T1000 (cell line): ENCODE measurements at places on chromosomes 7 and 10.

- no peak for DNase-seq
These were observed 9.1 kb downstream of the SLC13A4 start for GRCh38 chr7:135718794-135719437.

DNA sequence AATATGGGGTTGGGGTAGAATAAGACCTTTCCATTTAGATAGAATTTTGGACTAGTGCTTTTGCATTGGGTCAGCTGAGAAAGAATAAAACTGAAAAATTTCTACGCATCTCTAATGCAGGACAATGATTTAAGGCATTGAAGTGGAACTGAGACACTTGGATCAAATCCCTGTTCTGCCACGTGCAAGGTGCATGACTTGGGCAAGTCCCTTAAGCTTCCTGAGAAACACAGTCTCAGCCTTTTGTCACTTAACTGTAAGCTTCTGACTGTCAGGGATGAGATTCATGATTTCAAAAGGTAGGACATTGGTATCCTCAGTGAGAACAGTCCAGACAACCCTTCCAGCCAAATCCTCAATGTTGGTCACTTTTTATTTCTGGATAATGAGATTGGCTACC is 59.2 kb downstream of the ENTPD1 start:
- no peak for DNase-seq

DNA sequence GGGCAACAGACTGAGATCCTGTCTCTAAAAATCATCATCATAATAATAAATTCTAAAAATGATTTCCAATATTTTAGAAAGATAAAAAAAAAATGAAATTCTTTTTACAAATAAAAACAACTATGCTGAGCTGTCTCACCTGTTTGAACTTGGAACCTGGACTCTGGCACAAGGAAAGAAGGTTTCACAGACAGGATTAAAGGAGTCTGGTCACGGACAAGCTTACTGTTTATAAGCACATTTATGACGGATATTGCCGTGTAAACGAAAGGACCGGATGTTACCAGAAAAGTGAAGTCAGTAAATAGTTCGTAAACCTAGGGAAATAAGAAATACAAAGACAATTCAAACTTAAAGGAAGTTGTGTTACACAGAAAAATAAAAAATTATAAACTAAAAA is 70.2 kb downstream of the KIAA1549 start:
- no peak for DNase-seq

- DNase-seq = no peak
These were observed 879.2 kb downstream of the LRMDA start for GRCh38 chr10:76310588-76311080.

DNA sequence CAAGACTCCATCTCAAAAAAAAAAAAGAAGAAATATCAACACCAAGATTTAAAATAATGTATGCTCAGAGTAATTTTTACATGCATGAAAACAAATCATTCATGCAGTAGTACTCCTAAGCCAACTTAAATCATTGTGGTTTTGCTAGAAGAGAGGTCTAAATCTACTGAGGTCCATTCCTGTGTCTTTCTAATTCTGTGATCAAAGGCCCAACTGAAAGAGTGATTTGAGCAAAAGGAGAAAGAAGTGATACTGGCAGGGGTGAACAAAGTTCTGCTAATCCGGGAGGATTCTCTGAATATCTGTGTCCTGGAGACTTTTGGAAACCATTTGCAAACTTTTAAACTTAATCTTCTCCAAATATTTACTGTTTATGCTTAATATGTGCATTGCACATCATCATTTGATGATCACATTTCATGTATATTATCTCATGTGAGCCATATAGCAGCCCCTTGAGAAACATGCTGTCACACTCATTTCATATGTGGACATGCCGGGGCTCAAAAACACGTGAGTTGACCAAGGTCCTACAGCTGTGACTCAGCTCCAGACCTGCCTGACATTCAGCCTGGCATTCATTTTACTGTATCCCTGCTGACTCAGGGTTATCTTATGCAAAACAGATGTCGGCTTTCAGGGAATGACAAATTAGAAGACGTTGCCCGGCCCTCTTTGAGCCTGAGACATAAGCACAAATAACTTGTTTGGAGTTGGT is 76.4 kb downstream of the FAM107B start:
- DNase-seq = peak; percentile 81

DNA sequence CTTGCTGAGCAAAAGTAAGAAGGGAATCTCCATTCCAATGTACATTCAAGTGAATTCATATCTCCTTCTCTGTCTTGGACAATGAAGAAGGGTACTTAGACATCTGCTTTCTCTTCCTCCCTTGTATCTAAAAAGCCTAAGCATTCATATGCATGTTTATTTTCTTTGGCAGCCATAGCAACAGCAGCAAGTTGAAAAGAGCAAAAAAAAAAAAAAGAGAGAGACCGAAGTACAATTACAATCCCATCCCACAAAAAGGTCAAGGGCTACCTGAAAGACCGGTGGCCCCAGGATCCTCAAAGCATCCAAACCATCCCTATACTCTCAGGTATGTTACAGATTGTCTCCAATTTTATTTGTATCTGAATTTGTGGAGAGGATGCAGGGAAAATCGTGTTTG is 4.1 kb downstream of the OR2F1 start:
- DNase-seq = no peak

GRCh38 chr10:28540145-28540544 is 7.2 kb downstream of the WAC start:
- no peak for DNase-seq

DNA sequence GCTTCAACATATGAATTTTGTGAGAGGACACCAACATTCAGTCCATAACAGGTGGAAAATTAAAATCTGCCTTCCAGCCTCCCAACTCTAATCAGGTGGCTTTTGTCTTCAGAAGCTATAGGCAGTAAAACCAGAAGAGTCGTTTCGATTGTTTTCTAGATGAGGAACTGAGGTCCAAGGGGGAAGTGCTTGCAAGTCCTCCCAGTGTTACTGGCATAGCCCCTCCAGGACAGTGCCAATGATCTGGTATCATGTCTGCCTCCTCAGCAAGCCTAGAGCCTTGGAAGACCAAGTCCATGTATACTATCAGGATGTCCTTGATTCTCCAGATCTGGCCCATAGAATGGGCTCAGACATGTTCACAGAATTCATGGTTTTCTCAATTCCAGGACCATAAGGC is 16.9 kb downstream of the CYP26A1 start:
- no peak for DNase-seq

DNA sequence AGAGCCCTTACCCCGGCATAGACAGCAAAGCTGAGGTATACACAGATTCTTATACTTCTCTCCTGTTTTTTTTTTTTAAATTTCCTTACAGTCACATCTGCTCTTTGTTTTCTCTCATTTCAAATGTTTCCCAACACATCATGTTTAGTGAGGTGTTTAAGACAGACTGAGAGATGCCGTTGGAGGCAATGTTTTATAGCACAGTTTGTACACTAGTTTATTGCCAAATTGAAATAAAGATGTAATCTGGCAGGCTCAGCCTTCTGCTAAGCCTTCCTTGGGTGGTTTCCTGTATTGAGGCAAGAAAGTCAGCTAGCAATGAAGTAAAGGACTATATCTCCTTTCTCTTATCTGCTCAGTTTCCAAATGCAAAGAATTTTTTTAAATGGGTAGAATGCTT is 393.4 kb downstream of the SORCS1 start:
- DNase-seq = no peak

GRCh38 chr10:3412646-3413045 is 240.1 kb upstream of the PITRM1 start:
- no peak for DNase-seq

DNA sequence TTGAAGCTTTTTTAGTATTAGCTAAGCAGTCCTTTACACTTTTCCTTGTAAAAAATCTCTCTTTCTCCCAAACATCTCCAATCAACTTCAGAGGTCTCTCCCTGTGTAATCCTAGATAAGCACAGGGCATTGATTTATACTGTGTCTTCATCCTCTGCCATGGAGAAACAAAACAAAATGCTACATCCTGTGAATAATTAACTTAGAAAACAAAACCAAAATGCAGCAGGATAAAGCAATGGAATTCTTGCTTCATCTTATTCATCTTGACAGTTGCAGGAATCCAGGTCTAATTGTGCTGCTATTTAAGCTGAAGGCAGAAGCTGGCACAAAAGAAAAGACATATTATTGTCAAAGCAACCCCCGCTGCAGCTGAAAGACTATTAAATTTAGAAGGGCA is 641.5 kb upstream of the SORCS1 start:
- no peak for DNase-seq

GRCh38 chr10:13882119-13882711 is 295.4 kb downstream of the PRPF18 start:
- DNase-seq = peak; percentile 75
